Activated gamma-delta T cell treated with Interleukin-2 at 50 U/mL for 16 hours (primary cell): ENCODE measurements at places on chromosomes 4 and X.

GRCh38 chr4:181998398-181999295 is 244.6 kb upstream of the TENM3 start:
- no peak for DNase-seq

- DNase-seq = no peak
Measured at GRCh38 chrX:120244395-120244734, 6.2 kb upstream of the ZBTB33 start.

- no peak for DNase-seq
Measured at GRCh38 chr4:55038176-55038890, 87.1 kb downstream of the KDR start.

- no peak for DNase-seq
Measured at GRCh38 chr4:148330724-148331123, 111.5 kb downstream of the NR3C2 start.

DNA sequence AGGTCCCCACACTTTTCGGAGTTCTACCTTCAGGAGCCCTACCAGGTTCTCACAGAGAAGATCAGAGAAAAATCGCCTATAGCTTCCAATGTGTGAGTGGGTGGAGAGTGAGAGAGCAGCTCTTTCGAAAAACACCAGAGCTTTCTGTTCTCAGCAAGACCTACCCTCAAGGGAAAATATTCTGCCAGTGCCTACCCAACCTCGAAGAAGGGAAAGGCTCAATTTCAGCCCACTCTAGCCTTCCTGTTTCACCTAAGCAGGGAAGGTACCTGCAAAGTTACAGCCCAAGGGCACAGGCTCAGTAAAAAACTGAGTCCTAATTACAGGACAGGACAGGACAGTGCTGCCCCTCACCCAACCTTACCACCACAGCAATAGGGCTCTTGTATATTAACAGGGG is 104.0 kb upstream of the WDR17 start:
- DNase-seq = no peak

GRCh38 chrX:133935076-133935475 is 50.3 kb downstream of the GPC3 start:
- no peak for DNase-seq

- no peak for DNase-seq
Measured at GRCh38 chr4:73698217-73698616, 42.2 kb upstream of the CXCL8 start.

DNA sequence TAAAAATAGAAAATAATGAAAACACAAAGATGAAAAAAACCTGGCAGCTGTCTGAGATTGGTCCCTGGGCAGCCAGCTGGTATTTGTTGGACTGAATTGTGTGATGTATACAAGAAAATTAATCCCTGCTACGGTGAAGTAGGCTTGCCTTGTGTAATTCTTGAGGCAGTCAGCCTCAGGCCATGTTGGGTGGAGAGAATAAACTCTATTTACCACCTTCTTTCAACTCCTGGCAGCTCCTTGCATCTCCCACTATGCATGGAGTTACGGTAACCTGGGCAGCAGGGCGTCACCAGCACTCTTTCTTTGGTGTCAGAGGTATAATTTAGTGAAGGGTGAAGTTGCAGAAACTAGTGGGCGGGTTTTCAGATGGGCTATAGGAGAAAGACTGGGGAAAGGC is 3.5 kb downstream of the SPIN2A start:
- no peak for DNase-seq

- no peak for DNase-seq
Measured at GRCh38 chr4:968621-969394, 4.6 kb downstream of the DGKQ start.

DNA sequence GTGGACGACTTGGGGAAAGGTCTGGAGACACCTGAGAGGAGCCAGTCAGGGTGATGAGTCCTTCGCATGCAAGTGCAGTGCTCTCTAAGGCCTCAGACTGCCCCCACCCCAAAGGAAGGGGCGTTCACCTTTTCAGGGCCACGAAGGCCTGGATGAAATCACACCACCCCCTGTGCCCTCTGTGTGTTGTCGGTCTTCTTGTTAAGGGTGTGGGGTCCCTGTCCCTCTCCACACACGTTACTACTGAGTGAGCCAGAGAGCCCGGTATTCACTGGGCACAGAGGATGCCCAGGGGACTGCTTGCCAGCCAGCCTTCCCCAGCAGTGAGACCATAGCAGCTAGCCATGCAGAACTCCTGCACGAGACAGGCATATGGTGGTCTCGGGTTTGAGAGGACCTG is 72.0 kb downstream of the MTMR1 start:
- no peak for DNase-seq

DNA sequence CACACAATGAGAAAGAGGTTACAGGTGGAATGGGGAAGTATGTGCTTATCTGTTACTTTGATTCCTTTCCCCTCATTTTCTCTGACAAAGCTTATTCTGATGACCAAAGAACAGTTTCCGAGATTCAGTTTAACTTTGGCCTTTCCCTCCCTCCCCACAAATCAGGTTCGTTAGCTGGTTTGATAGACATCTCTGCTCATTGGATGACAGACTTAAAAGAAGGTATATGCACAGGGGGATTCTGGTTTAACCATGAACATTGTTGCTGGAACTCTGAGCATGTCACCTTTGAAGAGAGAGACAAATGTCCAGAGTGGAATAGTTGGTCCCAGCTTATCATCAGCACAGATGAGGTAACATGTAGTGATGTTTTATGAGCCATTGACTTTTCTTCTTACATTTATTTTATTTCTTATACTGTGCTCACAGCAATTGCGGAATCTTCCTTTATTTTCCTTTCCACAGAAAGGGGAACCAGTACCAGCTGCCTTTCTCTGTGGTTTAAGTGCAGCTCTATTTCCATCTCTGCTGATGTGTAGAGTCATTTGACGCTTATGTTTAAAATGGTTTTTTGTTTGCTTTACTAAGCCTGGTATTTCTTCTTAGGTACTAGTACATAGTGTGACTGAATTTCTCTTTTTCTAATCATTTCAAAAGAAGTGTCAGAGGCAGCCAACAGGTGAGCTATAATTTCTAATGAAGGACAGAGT is 125.0 kb downstream of the AKAP4 start:
- no peak for DNase-seq

GRCh38 chr4:98518559-98519267 is 139.7 kb downstream of the TSPAN5 start:
- DNase-seq = no peak

GRCh38 chrX:111490688-111491087 is 20.8 kb upstream of the SERTM2 start:
- DNase-seq = no peak

- no peak for DNase-seq
Measured at GRCh38 chr4:136219592-136220125, 1312.6 kb downstream of the PCDH18 start.

GRCh38 chr4:38600575-38600974 is 63.4 kb upstream of the KLF3 start:
- no peak for DNase-seq

- DNase-seq = no peak
Measured at GRCh38 chr4:157072002-157072401, 3.9 kb upstream of the GLRB start.

- no peak for DNase-seq
Measured at GRCh38 chr4:106809076-106809475, 227.0 kb downstream of the DKK2 start.

- DNase-seq = no peak
Measured at GRCh38 chr4:17665346-17665745, 50.9 kb downstream of the MED28 start.

DNA sequence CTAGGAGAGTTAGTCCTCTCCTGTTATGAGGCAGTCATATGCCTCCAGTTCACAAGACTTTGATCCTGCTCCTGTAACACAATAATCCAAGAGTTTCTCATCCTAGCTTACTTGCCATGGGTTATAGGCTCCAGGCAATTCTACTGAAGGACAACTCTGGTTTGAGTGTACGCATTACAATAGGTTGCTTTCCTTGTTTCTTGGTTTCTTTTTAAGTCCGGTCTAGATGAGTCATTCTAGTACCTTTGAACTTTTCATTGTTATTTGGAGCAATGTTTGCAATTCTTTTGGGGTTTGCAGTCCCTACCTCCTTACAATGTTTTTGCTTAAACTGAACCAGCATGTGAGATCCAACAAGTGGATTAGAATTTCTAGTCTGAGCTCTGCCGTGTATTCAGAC is 109.1 kb downstream of the ANAPC4 start:
- DNase-seq = no peak

- no peak for DNase-seq
Measured at GRCh38 chrX:56803850-56804681, 75.0 kb downstream of the NBDY start.

DNA sequence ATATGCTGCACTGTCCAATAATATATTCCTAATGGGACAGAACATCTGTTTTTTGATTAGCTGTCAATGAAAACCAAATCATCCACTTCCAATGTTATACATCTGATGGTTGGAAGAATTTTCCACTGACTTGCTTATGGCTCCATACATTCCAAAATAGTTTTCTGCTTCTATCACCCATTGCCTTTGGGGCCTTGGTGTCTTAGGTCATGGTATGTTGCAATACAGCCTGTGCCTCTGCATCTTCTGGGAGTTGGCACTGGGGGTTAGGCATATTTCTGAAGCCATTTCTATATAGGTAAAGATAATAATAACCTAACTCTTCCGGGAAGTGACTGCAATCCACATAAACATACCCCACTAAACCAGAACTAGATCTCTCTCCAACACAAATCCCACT is 53.2 kb upstream of the NR3C2 start:
- DNase-seq = no peak

- no peak for DNase-seq
Measured at GRCh38 chr4:86091201-86091600, 268.7 kb downstream of the MAPK10 start.

DNA sequence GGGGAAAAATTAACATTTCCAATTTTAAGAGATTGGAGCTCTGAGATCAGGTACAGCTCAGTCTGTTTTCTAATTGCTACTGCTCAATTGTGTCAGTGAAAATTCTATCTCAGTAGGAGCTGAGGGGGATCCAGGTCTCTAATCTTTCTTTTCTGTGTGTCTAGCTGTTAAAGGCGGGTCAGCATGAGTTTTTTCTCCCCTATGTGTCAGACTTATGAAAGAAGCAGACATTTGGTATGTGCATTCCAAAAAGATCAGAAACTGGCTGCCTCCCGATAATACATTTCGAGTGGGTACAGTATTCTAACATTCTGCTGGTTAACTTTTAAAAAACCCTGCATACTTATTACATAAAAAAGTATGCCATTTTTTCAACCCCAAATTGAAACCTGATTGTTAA is 72.4 kb downstream of the PCDH7 start:
- no peak for DNase-seq

- no peak for DNase-seq
Measured at GRCh38 chr4:4426511-4427120, 39.7 kb downstream of the NSG1 start.

- no peak for DNase-seq
Measured at GRCh38 chrX:110794601-110795000, 1.0 kb downstream of the CHRDL1 start.

DNA sequence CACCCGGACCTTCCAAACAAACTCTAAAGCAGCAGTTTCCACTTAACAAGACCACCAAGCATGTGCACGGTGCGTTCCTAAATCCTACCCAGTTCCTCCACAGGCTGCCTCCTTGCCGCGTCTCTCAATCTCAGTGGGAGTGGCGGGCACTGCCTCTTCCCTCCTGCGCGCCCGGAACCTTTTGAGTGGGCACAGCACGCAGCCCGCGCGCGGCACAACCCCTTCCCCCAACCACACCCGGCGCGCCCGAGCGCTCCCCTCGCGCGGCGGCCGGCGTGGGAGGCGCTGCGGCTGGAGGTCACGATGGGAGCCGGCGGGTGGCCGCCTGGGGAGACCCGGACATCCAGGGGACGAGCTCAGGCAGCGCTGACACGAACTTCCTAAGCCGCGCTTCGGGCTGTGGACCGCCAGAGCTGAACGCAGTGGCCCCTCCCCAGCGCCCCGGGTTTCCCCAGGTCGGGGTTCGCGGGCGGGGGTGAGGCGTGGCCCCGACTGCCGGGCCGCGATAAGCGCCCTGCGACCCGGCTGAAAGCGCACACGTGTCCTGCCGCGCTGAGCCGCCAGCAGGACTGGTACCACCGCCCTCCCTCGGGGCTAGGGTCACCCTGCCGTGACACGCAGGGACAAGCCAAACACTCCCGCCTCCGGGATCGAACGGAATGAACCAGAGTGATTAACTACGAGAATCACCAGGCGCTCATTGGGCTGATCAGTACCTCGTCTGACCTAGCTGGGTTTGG is at the start of gene ABCG2:
TSS of gene ABCG2 (minus strand) at position 151 of the 740 bp plus-strand sequence. CDS start 18,644 bp downstream, outside the sequence.
- no peak for DNase-seq

DNA sequence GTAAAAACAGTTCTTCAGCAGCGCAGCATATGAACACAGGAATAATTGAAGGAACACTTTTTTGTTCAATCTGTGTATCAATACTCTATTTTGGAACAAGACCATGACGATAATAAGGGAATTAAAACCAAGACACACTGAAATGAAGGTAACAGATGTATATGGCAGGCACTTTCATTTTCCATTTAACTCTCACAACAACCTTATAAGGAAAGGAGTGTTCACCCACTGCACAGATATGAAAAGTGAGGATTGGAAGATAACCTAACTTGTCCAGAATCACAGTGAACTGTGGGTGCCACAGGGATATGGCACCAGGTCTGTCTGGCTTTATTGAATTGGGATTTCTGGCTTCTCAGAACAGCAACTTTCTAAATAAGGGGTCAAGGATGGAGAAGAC is 153.3 kb downstream of the MID1IP1 start:
- no peak for DNase-seq

DNA sequence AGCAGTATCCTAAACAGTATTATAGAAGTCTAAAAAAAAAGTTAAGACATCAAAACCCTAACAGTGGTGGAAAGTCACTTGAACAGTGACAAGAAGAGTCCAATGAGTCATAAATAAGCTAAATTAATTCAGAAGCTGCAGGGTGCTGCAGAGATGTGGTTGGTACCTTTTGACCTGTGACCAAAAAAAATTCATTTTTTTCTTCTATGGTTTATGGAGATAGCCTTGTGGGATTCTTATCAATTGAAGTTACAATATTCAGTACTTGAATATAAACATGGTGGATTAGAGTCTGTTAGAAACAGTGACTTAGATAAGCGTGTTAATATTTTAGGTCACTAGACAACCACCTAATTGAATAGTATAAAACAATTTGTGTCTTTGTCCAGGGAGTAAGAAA is 35.4 kb downstream of the CCSER1 start:
- DNase-seq = no peak

GRCh38 chr4:19729886-19730651 is 521.6 kb upstream of the SLIT2 start:
- DNase-seq = no peak

GRCh38 chrX:23788946-23789345 is 6.0 kb downstream of the SAT1 start:
- DNase-seq = no peak

DNA sequence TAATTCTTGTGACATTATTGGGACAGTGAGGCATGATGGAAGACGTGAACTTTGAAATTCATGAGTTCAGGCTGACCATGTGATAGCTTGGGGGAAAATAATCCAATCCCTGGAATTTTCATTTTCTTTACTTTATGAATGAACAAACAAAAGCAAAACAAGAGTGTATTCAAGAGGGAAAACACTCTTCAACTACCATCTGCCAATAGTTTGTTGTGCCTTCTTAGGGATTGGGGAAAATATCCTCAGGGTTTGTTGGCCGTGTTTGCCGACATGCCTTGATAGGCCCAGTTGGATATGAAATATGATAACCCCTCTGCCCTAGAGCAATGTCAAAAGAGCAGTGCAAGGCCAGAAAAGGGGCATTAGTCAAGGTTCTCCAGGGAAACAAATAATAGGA is 80.8 kb upstream of the CLNK start:
- no peak for DNase-seq

GRCh38 chr4:57777876-57778275 is 667.7 kb upstream of the IGFBP7 start:
- DNase-seq = no peak
